ENCODE measurements at places on chromosomes 4 and X.

- peak; percentile 89 for DNase-seq
Measured at GRCh38 chr4:186844059-186844681, 120.5 kb upstream of the FAT1 start.

DNA sequence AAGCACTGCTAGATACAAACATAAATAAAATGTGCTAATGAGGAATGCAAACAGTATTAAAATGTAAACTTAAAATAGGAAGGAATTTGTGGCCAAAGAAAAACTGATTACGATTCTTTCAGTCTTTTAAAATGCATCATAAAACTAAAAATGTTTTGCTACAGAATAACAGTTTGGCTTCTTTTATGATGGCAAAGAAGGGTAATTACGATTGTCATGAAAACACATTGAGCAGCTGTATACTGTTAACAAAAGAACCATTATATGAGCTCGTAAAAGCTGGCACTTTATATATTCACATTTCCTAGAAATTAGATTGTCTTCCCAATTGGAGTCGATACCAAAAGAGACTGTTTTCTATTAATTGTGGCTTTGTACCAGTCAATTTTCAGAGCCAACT lies 290.4 kb downstream of the NR3C2 start:
- DNase-seq = no peak

GRCh38 chrX:70281951-70282350 lies at the start of gene RAB41:
RAB41 (plus strand) TSS chrX:70282172; CDS start chrX:70282218, 46 bp downstream.
- no peak for DNase-seq

- DNase-seq = no peak
Measured at GRCh38 chr4:100162027-100162685, 28.1 kb downstream of the DDIT4L start.

DNA sequence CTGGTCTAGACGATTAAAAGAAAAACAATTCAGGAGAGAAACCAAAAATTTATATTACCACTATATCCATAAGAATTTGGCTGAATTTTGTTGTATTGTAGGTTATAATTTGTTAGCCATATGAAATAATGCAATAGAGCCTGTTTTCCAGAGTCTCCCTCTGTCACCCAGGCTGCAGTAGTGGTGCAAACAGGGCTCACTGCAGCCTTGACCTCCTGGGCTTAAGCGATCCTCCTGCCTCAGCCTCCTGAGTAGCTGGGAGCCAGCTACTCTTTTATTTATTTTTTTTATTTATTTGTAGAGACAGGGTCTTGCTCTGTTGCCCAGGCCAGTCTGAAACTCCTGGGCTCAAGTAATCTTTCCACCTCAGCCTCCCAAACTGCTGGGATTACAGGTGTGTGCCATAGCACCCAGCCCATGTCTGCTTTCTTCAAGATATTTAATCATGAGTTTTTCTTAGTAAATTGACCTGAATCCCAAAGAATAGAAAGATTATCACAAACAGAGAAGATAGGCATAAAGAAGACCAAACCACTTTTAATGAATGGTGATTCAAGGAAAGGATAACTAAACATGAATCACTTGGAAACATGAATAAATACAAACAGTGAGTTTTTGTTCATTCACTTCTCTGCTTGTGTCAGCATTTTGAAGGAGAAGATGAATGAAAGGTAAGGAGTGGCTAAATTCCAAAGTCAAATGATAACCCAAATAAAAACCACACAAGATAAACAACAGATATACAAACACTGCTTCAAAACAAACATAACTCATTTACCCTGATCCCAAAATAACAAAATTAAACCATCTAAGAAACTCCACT lies 82.1 kb downstream of the PPP3CA start:
- no peak for DNase-seq

DNA sequence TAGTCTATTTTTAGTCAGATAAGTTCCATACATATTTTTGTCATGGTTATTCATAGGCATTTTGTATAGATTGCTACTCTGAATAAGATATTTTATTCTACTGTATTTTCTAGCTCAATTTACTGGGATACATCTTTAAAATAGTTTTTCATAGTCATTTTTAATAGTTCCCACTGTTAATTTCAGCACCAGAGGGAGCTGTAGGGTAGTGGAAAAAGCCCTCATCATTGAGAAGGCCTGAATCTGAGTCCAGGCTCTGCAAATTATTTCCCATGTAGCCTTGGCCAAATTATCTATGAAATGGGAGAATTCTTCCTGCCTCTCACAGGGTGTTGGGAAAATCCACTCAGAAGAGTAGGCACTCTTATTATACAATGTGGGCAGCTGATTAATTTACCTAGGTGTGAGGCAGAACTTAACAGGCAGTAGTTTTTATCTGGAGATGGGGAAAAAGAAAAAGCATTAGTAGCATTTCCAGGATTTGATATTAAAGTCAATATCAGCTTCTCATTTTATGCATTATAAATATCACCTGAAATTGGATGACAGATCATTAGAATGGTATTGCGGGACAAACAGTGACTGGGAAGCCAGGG lies 102.9 kb upstream of the PAQR3 start:
- peak; percentile 87 for DNase-seq

Measured in OCI-M1 (cell line).